Activated CD4-positive, alpha-beta memory T cell treated with anti-CD3 and anti-CD28 coated beads, Interleukin-2, amount 10 ng/mL, durations not matched to agents 7 days and 5 days (primary cell): ENCODE measurements at places on chromosomes 11 and 22.

DNA sequence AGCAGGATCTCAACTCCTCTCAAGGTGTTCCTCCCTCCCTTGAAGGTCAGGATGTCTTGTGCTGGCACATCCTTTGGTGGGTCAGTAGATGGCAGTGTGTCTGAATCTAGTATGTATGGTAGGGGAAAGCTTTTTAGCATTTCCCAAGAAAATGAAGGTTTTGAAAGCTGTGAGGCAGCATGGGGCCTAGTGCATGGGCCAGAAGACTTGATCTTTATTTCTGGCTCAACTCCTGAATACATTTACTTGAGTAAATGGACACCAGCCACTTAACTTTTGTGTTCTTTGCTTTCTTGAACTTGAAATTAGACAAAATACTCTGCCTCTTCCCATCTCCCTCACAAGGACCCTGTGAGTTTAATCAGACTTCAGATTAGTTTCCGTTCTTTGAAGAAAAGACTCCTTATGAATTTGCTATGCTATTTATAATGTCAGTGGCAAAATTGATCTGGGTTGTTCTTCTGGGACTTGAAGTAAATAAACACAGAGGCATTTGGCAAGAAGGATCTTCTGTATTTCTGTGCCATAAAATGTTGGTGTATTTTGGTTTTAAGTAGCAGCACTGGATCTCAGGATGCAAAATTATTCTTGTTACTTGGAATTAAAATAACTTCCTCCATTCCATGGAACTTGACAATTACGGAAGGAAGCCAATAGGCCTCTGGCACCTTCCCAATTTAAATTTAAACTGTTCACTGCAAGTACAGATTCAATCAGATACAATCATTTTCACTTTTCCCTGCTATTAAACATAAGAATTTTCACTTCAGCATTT lies 288.8 kb downstream of the CASP12 start:
- H3K27me3 ChIP-seq: no peaks in the 10 kb centered on the region
- peaks cover 10% of the 10 kb centered on the region for H3K36me3 ChIP-seq
- no peak overlapping the region for H3K27ac ChIP-seq
- DNase-seq: peak; percentile 38

- peaks cover 61% of the 10 kb centered on the region for H3K27me3 ChIP-seq
- H3K4me1 ChIP-seq: peaks cover 15% of the 10 kb centered on the region
- peak within 1 kb of the TSS; percentile 70 for H3K4me3 ChIP-seq
- no peaks in the 10 kb centered on the region for H3K36me3 ChIP-seq
These were observed at the start of gene ZNRF3 for GRCh38 chr22:28882878-28883656. Gene ZNRF3, plus strand, starts transcription at chr22:28883572. Its CDS starts 195 bp downstream, at chr22:28883767.

DNA sequence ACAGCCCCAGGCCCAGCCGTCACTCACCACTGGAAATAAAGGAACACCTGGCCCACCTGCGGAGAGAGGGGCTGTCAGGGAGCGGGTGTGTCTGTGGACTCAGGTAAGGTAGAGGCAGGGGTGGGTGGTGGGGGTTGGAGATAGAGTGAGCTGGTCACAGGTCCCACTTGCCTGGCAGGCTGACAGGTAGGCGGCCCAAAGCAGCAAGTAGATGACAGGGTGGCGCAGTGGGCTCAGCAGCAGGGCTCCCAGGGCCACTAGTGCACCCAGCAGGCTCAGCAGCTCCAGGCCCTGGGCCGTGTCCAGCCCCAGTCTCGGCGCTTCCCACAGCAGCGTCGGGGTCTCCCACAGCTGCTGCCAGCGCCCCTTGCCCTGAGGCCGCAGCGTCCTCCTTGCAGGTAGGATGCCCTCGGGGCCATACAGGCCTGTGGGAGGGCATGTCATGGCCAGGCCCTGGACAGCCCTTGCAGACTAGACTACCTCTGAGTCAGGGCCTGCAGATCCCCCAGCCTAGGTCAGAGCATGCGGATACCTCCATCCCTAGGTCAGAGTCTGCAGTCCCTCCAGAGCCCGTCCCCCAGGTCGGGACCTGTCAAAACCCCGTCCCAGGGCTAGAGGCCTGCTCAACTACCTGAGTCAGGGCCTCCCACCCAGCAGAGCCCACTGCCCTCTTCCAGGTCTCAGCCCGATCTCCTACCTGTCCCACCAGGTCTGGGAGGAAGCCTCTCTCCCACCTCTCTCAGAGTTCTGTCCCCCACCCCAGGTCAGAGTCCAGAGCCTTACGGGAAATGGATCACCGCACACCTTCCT lies 686 bp downstream of the LMF2 start:
- H3K27ac ChIP-seq: peak overlapping the region; percentile 89
- H3K36me3 ChIP-seq: peaks cover 22% of the 10 kb centered on the region
- H3K4me3 ChIP-seq: peak overlapping the region; percentile 96
- no peaks in the 10 kb centered on the region for H3K27me3 ChIP-seq
- DNase-seq: no peak

GRCh38 chr22:22916215-22916951 lies 28.8 kb downstream of the IGLL5 start:
- no peaks in the 10 kb centered on the region for H3K36me3 ChIP-seq
- no peak for DNase-seq
- peaks cover 14% of the 10 kb centered on the region for H3K27me3 ChIP-seq
- H3K4me3 ChIP-seq: no peak overlapping the region

DNA sequence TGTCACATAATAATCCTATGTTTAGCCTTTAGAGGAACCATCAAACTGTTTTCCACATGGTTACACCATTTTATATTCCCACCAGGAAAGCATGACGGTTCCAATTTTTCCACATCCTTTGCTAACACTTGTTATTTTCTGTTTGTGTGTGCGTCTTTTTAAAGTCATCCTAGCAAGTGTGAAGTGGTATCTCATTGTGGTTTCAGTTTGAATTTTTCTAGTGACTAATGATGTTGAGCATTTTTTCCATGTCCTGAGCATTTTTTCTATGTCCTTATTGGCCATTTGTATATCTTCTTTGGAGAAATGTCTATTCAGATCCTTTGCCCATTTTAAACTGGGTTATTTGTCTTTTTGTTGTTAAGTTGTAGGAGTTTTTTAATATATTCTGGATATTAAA lies 53.7 kb upstream of the DEPDC7 start:
- H3K4me3 ChIP-seq: no peak overlapping the region
- H3K36me3 ChIP-seq: peaks cover 13% of the 10 kb centered on the region
- H3K27me3 ChIP-seq: no peaks in the 10 kb centered on the region
- peaks cover 14% of the 10 kb centered on the region for H3K4me1 ChIP-seq
- no peak overlapping the region for H3K27ac ChIP-seq
